T47D (cell line): ENCODE measurements at places on chromosomes 3 and 15.
A peak's percentile ranks its signal among the peaks of the same experiment; 100 is the strongest.

GRCh38 chr15:25058080-25058785, 103.4 kb downstream of the SNRPN start:
- no peak for DNase-seq

DNA sequence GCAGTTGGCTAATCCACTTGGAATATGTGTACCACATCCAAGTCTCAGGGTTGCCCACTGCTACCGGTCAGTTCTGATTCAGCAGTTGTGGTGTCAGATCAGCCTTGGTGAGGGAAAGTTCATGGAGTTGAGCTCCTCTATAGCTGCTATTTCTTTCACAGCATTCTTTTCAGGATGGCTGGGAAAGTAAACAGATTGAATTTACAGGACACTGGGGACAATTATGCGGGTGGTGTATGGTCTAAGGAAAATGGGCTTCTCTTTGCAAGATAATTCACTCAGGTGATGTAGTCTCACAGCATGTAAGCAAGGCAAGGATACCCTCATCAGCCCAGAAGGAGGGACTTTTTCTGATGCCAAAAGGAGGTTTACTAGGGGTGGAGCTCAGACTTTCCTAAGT, 249.9 kb downstream of the DOCK3 start:
- no peak for DNase-seq

GRCh38 chr3:66617351-66617750, 116.5 kb upstream of the LRIG1 start:
- no peak for DNase-seq

DNA sequence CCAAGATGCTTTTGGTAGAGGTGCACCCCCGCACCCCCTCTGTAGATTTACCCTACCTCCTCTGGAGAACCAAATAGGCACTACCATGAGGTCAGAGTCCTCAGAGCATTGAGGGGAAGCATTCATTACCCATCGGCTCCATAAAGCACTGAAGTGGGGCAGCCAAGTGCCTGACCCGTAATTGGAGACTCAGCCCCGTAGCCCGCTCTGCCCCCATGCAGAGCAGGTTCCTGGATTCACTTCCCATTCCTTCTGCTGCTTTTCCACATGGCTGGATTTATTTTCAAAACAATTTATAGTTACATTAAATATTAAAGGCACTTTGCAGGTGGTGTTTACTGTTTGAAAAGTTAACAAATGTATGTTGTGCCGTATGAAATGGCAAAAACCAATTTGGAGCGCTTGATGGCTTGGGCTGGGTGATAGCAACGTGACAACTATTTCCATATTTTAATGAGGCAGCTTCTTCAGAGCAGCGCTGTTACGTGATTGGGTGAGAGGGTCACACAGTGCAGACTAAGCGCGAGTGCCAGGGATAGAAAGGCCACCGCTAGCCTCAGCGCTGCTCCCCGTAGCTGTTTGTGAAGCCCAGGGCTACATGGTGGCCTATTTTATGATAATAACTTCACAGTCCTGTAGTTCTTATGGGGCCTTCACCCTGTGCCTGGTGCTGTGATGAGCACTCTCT, 373.8 kb upstream of the PROK2 start:
- no peak for DNase-seq

DNA sequence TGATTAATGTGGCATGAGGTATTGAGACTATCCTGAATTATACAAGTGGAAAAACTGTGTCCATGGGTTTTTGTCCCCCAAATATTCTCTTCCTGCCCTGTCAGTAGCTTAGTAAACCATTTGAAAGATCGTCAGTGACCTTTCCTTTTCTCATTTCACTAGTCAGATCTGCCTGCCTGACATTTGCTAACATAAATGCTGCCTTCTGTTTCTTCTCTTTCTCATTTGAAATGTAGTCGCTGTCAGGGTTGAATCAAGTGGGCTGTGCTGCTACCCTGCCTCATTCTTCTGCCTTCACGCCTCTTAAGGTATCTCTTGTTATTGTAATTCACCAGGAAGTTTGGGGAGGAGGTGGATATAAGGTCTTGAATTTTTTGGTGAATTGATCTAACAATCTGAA, 67.5 kb downstream of the LRCH3 start:
- no peak for DNase-seq

- no peak for DNase-seq
Measured at GRCh38 chr3:53794597-53794996, 51.6 kb downstream of the CHDH start.

- peak; percentile 10 for DNase-seq
Measured at GRCh38 chr3:121223116-121223515, 315.1 kb downstream of the STXBP5L start.

DNA sequence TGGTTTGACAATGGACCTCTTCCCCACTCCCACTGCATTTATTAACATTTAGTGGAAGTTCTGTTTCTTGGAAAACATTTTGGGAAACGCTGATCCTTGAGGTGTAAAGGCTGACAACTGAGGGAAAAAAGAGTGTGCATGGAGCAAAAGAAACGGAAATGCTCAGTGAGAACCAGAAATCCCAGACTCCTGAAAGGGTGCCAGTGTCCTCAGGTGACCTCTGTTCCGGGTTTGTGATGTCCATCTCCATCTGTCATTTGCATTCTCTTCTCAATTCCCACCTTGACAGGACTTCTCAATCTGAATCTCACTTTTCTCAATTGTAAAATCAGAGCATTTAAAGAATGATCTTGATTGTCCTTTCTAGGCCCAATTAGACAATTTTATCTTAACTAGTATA, 71.1 kb upstream of the FAM3D start:
- DNase-seq: no peak

DNA sequence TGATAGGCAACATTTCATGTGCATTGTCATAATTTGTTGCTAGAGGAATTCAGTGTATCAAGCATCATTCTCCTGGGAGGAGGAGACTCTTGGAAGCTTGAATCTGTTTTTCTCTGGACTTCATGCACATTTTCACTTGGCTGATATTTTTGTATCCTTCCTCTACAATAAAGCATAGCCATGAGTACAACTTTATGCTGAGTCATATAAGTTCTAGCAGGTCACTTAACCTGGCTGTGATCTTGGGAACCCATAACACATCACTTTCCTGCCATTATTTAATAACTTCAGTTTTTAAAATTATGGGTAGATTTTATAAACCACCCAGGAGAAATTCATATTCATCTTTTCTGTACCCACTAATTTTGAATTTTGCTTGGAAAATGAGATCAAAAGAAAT, 203.0 kb upstream of the CD96 start:
- DNase-seq: no peak

DNA sequence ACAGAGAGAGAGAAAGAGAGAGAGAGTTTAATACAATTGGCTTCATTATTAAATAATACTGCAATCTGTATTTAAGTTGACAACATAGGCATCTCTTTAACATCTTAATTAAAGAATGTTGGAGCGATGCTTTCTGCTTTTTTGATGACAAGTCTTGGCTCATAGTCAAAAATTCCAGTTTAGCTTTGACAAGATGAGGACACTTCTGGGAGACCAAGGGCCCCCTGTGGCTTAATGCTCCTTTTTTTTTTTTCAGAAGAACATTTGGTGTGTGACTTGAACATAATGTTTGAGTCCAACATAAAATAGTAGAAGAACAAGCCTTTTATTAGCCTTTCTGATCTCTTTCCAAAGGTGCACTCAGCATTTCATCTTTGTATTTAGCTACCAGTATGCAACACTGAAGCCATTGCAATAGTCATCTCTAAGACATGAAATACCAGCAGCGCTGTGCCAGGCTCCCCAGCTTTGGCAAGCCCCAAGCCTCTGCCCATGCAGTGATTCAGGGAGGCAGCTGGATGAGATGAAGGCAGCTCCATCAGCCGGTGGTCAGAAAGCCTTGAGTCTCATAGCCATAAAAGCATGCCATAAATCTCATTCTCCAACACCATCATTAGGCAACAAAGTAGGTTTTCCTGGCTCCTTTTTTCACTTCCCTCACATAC, 349.4 kb upstream of the SEMA6D start:
- no peak for DNase-seq

GRCh38 chr3:120489421-120489820, 38.6 kb upstream of the FSTL1 start:
- no peak for DNase-seq

DNA sequence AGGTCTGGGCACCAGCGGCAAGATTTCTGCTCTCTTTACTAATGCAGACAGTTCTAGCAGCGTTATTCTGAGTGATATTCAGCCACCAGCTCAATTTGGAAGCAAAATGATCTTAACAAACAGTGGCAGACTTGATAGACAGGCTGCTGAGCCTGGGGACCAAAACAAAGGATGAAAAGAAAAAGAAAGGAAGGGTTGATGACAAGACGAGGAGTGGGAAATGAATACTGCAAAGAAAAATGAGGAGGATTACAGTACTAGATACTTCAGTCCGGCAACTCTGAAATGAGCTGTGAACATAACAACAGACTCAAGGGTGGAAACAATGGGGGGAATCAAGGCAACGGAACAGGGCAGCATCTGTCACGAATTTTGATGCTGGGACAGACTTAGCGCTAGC, 28.8 kb downstream of the FHIT start:
- no peak for DNase-seq

GRCh38 chr3:90136456-90137191, 1029.2 kb downstream of the EPHA3 start:
- DNase-seq: no peak
